ENCODE measurements at places on chromosomes 3 and 15. TPM values are rescaled to one million over a fixed set of nuclear protein-coding genes. Genes with fewer than 3 reads are reported as not detected.
A peak's percentile ranks its signal among the peaks of the same experiment; 100 is the strongest.

DNA sequence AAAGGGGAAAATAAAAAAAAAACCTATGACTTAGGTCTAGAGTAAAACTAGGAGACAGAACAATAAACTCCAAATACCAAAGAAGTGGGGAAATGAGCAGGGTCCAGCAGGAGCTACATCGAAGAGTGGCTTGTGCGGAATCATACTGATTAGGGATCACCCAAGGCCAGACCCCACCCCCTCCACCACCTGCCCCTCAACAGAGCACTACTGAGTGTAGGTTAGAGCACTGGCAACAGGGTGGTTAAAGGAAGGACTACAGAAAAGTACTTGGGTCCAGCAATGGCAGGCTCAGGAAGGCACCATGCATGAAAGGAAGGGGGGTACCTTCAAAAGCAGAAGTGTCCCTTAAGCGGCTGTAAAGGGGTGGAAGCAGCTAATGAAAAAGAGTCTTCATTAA, 96.2 kb downstream of the UBE3A start:
- no peak for DNase-seq

GRCh38 chr15:34314491-34315490, 22.8 kb downstream of the SLC12A6 start:
- no peak for DNase-seq

DNA sequence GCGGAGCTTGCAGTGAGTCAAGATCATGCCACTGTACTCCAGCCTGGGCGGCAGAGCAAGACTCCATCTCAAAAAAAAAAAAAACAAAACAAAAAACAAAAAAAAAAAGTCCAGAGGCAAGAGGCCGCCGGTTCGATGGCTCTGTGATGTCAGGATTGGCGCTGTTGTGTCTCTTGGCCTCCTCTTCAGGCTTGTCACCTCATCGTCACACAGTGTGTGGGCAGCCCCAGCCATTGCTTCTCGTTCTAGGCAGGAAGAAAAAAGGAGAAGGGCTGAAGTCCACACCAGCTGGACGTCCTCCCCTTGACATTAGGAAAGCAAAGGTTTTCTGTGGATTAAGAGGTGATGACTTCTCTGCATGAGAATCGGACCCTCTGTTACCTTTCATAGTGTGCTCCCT, 191.1 kb downstream of the NSMCE3 start:
- no peak for DNase-seq

DNA sequence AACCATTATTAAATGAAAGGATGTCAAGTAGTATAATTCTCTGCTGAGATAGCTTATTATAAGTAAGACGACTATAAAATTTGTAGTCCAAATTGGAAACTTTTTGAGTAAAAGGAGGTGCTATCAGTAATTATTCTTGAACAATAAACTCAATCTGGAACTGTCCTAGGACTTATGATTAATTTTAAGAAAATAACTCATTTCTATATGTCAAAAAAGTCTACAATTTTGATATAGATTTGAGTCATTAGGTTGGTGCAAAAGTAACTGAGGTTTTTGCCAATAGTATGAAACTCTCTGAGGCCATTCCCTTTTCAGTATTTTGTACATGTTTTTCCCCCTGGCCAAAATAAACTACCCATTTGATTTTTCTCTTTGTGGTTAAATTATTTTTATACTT, 41.0 kb downstream of the LEKR1 start:
- DNase-seq = no peak

DNA sequence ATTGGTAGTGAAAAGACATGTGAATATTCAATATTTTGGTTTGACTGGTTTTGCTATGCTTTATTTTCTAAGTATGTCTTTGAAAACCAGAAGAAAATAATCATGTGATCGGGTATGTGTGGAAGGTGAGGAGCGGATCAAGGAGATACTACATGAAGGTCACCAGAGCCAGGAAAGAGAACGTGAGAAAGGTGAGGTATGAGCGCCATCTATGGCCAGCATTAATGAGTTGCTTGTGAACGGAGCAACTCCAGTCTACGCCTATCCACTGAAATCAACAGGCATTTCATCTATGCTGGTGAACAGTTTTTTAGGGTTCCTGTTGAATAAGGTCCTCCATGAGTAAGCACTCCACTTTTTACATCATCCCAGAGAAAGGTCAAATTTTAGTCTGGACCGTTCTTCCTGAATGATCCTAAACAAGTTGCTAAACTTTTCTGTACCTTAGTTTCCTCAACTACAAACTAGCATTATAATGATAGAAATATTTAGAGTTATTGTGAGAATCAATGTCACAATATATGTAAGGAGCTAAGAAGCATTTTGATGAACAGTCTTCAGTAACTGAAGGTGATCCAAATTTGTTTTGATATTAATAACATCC, 1435.2 kb upstream of the CADM2 start:
- no peak for DNase-seq

- no peak for DNase-seq
Observed at GRCh38 chr15:101536166-101536874, 46.8 kb upstream of the PCSK6 start.

GRCh38 chr15:79978655-79979514, 7.9 kb upstream of the BCL2A1 start:
- no peak for DNase-seq

GRCh38 chr3:155398046-155398445, 104.6 kb upstream of the STRIT1 start:
- DNase-seq = no peak

DNA sequence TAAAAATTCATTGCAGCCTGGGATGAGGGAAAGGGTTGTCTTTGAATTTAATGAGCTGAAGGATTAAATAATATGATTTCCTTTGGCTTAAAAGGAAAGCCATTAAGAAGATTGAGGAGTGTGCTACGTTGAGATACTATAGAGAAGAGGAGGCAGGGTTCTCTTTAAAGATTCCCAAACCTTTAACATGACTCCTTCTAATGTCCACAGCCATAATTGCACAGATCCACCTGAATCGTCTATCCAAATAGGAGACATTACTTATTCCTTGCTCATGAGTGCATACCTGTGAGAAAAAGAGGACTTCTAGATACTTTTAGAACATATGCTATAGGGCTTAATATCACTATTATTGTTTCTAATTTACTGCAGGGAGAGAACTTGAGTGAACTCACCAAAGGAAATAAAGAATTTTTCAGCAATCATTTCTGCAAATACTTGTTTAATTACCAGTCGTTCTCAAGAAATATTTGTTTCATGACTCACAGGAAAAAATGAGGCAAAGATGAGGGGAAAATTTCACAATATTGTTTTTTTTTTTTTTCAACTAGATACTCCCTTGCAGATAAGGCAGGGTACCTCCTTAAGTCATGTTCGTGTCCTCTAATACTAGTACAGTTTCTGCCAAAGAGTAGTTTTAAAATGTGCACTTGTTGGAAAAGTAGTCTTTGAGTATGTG, 8.9 kb upstream of the SUCNR1 start:
- DNase-seq = no peak

DNA sequence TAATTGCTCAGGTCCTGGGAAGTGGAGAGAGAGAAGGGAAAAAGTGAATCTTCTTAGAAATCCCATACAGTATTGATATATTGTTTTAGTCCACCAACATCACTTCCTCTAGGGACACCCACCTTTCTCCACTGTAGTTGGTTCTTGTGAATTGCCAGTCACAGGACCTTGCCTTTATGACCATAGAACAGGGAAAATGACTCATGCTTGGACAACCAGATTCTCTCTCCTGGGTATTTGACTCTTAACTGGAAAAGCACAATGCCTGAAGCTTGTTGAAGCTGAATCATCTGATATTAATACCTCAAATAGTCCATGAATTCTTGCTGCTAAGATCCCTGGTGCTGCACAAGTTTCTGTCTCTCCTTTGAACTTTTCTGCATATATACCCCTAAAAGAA, 32.5 kb upstream of the DCLK3 start:
- no peak for DNase-seq

DNA sequence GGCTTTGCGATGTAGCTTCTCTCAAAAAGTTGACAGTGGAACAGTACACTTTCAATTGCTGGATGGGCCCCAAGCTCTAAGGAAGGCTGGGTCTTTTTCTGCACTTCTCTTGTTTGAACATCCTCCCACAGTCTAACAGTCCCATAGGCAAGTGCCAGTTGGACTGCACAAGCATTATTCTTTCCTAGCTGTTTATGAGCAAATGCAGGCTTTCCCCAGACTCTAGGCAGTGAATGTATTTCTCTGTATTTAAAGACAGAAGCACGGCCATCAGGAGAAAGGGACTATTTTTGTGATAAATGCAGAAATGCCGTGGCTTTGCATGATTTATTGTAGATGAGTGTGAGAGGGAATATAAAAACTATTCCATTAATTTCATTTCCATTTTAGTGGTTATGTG, 539.3 kb upstream of the LMCD1 start:
- peak; percentile 70 for DNase-seq

- no peak for DNase-seq
Observed at GRCh38 chr3:59821274-59821673, 771.4 kb upstream of the CFAP20DC start.

- no peak for DNase-seq
Observed at GRCh38 chr3:29171043-29171990, 109.6 kb upstream of the RBMS3 start.

GRCh38 chr15:58710701-58711100, 38.8 kb downstream of the ADAM10 start:
- DNase-seq = no peak

DNA sequence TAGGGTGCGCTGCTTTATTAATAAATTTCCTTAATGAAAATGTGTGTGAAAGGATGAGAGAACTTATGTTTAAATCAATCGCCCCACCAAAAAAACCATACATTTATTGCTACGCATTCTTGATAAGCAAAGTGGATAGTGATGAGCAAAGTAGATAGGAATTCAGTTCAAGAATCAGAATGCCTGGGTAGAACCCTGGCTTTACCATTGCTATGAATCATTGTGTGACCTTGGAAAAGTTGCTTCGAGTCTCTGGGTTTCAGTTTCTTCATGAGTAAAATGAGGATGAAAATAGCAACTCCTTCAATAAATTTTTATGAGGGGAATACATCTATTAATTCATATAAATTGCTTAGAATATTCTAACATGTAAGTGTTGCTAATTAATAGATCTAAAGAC, 2.6 kb upstream of the ALCAM start:
- no peak for DNase-seq

- no peak for DNase-seq
Observed at GRCh38 chr3:15743587-15744009, 54.2 kb downstream of the ANKRD28 start.

DNA sequence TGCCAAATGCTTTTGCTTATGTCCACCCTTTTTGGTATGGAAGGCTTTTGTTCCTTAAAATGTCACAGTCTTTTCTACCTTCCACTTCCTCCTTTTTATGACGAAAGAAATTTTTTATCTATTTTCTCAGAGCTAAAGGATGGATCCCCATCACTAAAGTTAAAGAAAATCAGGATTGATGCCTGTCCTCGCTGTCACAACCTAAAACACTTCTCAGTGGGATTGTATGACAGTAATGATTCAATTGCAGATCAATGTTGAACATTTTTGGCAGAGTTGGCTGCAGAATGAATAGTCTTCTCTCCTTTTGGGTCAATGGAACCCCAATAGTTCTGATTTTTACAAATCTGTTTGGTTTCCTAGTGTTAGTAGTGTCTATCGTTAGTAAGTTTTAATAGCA, 549.8 kb upstream of the ROBO2 start:
- no peak for DNase-seq

DNA sequence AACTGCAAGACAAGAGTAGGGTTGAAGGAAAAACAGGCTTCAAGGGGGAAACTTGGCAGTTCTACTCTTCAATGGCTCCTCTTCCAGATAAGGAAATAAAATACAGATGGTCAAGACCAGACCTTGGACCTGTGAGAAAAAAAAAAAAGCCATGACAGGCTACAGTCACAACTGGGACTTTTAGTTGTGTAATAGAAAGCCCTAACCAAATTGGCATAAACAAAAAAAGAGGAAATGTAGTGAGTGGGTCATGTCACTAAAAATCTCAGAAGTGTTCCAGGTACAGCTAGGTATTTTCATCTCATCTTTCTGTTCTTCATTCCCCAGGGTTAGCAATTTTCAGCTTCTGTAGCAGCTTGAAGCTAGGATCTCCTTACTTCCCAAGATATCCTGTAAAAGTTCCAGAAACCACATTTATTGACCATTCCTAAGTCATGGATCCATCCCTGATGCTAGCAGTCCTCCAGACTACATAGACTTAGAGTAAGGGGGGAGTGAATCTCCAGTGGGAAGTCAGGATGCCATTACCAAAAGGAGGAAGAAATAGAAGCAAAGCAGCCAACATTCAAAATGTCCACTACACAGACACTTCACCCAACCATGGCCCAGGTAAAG, 61.0 kb upstream of the CSTA start:
- DNase-seq = no peak

DNA sequence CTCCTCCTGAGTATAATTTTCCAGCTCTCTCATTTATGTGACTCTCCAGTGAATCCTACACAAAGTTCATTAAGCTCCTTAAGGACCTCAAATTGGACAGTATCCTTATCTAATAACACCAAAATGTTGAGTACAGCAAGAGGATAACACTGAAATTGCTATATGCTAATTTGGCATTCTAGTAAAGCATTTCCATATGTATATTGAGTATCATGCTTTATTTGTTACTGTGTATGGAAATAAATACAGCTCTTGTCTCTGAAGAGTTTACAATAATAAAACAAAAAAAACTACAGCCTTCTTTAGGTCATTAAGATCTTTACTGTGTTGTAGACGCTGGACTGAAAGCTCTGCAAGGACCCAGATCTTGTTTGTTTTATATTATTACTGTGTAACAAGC, 1341.3 kb downstream of the ROBO1 start:
- no peak for DNase-seq

DNA sequence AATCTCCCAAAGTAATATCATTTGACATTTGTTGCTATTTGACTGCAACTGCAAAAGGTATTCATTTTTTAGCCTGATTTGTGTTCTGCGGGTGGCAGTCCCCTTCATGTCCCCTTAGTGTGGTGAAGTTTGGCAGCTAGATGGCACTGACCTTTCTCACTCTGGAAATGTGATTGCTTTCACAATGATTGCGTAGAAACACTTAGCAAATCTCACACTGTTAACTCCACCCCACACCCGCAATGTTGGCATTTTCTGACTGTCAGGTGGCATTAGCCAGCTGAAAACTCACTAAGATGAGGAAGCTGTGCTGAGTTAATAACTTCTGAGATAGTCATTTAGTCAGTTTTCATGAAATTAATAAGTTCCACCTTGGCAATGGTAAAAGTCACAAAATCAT, 76.9 kb downstream of the TRIM69 start:
- DNase-seq = peak; percentile 37

- no peak for DNase-seq
Observed at GRCh38 chr15:45585069-45585791, 1.9 kb upstream of the BLOC1S6 start.

GRCh38 chr3:192077795-192078497, 617.0 kb downstream of the PYDC2 start:
- DNase-seq = no peak

- no peak for DNase-seq
Observed at GRCh38 chr3:67104388-67104787, 106.3 kb downstream of the KBTBD8 start.

- DNase-seq = no peak
Observed at GRCh38 chr15:68667800-68668625, 89.2 kb downstream of the CORO2B start.

Gene LRRC31
- polyA plus RNA-seq = not detected

Gene CHRNA3
- 0.26 TPM for polyA plus RNA-seq

Gene ADGRG7
- not detected for polyA plus RNA-seq

Gene STRIT1
- not detected for polyA plus RNA-seq

Gene NT5DC2
- polyA plus RNA-seq = 365 TPM

Gene SLC22A13
- polyA plus RNA-seq = 0.42 TPM

Gene CD200
- 49.5 TPM for polyA plus RNA-seq

Gene CERS3
- polyA plus RNA-seq = 0.53 TPM

Gene PP2D1
- 0.90 TPM for polyA plus RNA-seq

Gene IP6K1
- polyA plus RNA-seq = 49.4 TPM

Gene ZNF860
- polyA plus RNA-seq = 8.4 TPM

Gene SLC51B
- polyA plus RNA-seq = 14.3 TPM

Gene CILP
- 1.6 TPM for polyA plus RNA-seq

Gene PEAK1
- polyA plus RNA-seq = 62.6 TPM

All from left lung (tissue), 14 donors.